COR-L47 (cell line): ENCODE measurements at places on chromosomes 16 and 17.

- DNase-seq: no peak
Observed at GRCh38 chr17:42591411-42591810, 13.9 kb upstream of the PSMC3IP start.

GRCh38 chr17:2084766-2085647 lies 30.1 kb downstream of the HIC1 start:
- no peak for DNase-seq

DNA sequence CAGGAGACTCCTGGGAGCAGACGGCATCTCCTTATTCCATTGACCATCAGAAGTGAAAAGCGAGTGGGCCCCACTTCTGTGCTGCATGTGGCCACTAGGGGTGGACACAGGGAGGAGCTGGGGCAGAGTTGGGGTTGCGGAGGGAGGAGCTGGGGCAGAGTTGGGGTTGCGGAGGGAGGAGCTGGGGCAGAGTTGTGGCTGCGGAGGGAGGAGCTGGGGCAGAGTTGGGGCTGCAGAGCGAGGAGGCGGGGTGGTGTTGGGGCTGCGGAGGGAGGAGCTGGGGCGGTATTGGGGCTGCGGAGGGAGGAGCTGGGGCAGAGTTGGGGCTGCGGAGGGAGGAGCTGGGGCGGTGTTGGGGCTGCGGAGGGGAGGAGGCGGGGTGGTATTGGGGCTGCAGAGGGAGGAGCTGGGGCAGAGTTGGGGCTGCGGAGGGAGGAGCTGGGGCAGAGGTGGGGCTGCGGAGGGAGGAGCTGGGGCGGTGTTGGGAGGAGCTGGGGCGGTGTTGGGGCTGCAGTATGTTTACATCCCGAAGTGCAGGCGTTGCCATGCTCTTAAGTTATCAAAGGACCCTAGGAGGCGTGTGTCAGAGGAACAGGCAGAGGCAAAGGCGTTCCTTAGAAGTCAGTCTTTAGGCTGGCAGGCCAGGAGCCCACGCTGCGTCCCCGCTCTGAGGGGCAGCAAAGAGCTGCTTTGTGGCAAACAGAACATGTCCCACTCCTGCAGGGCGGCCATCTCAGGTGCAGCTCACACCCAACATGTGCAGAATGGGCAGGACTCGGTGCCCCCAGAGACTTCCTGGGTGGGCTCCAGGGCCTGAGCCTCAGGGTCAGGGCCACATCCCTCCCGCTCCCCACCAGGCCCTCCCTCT lies 76.0 kb downstream of the ZNF778 start:
- DNase-seq: no peak

DNA sequence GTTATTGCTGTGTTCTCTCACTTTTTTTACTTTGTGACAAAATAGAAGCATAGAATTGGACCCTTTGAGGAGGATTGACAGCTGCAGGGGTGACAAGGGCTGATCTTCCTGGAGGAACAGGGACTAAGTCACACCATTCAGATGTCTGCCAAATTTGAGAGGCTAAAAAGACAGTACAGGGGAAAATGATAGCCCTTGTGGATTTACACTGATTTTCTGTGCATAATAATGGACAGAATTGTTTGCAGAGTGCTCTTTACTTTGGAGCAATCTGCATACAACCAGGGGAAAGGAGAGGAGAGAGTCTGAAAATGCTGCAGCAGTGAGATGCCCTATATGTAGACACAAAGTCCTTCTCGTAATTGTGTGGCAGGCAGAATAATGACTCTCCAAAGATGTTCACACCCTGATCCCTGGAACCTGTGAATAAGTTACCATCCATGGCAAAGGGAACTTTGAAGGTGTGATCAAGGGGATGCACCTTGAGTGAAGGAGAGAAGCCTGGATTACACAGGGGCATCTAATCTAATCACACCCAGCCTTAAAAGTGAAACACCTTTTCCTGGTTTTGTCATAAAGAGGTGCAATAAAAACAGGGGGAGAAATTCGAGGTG lies 221.4 kb upstream of the CPHXL start:
- DNase-seq: no peak

- DNase-seq: no peak
Observed at GRCh38 chr17:64496348-64496785, 487 bp downstream of the POLG2 start.
